Vagina (tissue), 2 donors: ENCODE measurements at places on chromosomes 2 and 18. TPM values are rescaled to one million over a fixed set of nuclear protein-coding genes. Genes with fewer than 3 reads are reported as not detected.

Gene ICA1L
- total RNA-seq = 21.6 TPM

Gene ADRA2B
- total RNA-seq = 0.49 TPM

Gene PMAIP1
- 7.4 TPM for total RNA-seq

Gene FSHR
- total RNA-seq = not detected

Gene DOCK10
- 9.8 TPM for total RNA-seq

DNA sequence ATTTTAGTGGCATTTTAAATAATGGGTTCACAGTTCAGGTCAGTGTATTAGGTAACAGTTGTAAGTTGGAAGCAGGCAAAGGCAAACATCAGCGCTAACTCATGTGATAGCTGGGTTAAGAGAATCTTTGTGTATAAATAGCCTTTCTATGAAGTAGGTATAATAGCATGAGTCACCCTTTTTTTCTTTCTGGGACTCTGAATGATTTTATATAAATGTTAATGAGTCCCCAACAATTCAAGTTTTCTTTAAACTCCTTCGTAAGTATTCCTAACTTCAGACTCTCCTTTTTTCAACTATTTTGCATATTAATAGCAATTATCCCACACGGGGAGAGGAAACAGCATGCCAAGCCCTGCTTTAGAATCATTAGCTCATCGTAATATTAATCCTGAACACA lies 384.3 kb downstream of the PIK3C3 start:
- H3K27ac ChIP-seq = no peak overlapping the region
- no peaks in the 10 kb centered on the region for H3K4me1 ChIP-seq
- no peaks in the 10 kb centered on the region for H3K36me3 ChIP-seq

GRCh38 chr2:224777559-224777930 lies 61.4 kb upstream of the CCDC195 start:
- no peak for DNase-seq
- H3K27ac ChIP-seq = no peak overlapping the region
- H3K27me3 ChIP-seq = no peaks in the 10 kb centered on the region
- H3K36me3 ChIP-seq = peaks cover 10% of the 10 kb centered on the region
- H3K4me3 ChIP-seq = no peak overlapping the region

- H3K4me3 ChIP-seq = no peak overlapping the region
- no peaks in the 10 kb centered on the region for H3K27me3 ChIP-seq
- peak overlapping the region; percentile 26 for H3K27ac ChIP-seq
- peaks cover 31% of the 10 kb centered on the region for H3K4me1 ChIP-seq
Observed at GRCh38 chr2:64876137-64876647, 113.0 kb upstream of the SLC1A4 start.

DNA sequence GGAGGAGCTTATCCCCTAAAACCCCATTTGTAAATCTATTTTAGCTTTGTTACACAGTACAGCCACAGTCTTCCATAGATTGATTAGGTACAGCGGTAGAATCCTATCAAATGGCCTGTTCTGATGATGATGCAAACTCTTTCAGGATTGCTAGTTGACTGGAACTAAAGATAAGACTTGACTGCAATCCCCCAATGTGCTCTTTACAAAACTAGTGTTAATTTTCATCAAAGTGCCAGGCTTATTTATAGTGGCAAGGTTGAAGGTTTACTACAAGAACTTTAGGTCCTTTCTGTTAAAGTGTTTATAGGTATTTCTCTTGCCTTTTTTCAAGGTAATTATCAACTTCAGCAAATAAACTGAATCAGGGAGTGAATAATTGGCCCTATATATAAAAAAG lies 9.0 kb upstream of the OTX1 start:
- H3K27ac ChIP-seq = no peak overlapping the region
- no peak overlapping the region for H3K4me3 ChIP-seq
- H3K27me3 ChIP-seq = no peaks in the 10 kb centered on the region
- DNase-seq = no peak

DNA sequence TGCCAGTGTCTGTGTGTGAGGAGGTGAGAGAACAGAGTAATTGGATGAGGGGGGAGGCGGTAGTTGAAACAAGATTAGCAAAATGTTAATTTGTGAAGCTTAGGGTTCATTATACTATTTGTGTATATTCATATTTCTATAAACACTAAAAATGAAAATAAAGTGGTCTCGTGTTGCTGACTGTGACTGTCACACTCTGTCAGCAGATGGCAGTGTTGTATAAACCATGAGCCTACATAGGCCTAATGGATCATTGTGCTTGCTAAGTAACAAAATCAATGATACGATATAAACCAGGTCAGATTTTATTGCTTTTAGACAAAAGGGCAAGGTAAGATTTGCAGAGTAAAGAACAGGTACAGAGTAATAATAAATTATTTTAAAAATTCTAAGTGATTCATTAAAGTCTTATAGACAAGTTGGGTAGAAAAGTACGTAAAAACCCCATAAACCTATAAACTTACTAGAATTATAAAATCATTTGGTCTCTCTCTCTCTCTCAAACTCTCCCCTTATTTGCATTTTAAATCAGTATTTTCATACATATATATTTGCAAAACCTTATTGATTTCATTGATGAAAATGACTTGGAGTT lies 182.7 kb downstream of the RPIA start:
- no peak overlapping the region for H3K27ac ChIP-seq
- no peak for DNase-seq
- no peaks in the 10 kb centered on the region for H3K36me3 ChIP-seq
- H3K4me3 ChIP-seq = no peak overlapping the region
- H3K4me1 ChIP-seq = no peaks in the 10 kb centered on the region

- H3K36me3 ChIP-seq = no peaks in the 10 kb centered on the region
- peaks cover 30% of the 10 kb centered on the region for H3K4me1 ChIP-seq
- no peak for DNase-seq
- no peaks in the 10 kb centered on the region for H3K27me3 ChIP-seq
Observed at GRCh38 chr2:232592772-232593395, 40.5 kb upstream of the EFHD1 start.

DNA sequence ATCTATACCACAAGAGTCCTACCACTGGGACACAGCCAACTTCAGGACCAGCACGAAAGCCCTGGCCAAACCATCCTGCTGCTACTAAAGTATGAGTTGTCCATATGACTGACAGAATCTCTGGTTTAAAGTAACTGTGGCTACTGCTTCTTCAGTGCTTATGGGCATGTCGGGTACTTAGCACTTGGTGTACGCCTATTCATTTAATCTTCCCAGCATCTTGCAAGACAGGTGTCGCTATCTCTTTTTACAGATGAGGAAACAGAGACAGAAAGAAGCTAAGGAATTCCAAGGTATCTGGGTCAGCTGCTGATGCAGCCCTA lies 203.4 kb upstream of the ID2 start:
- DNase-seq = no peak
- no peaks in the 10 kb centered on the region for H3K36me3 ChIP-seq
- peak overlapping the region; percentile 18 for H3K27ac ChIP-seq
- H3K4me1 ChIP-seq = peaks cover 22% of the 10 kb centered on the region

GRCh38 chr2:133390156-133390555 lies 178.1 kb downstream of the NCKAP5 start:
- H3K27ac ChIP-seq = no peak overlapping the region
- H3K4me1 ChIP-seq = no peaks in the 10 kb centered on the region
- H3K4me3 ChIP-seq = no peak overlapping the region
- no peaks in the 10 kb centered on the region for H3K36me3 ChIP-seq

GRCh38 chr2:169139145-169139544 lies 69.8 kb downstream of the DHRS9 start:
- H3K27ac ChIP-seq = no peak overlapping the region
- H3K4me1 ChIP-seq = no peaks in the 10 kb centered on the region
- DNase-seq = no peak
- H3K36me3 ChIP-seq = no peaks in the 10 kb centered on the region
- H3K4me3 ChIP-seq = no peak overlapping the region

- DNase-seq = no peak
- H3K27me3 ChIP-seq = no peaks in the 10 kb centered on the region
Observed at GRCh38 chr18:58758606-58759005, 87.3 kb downstream of the MALT1 start.

GRCh38 chr2:28319118-28320008 lies 73.3 kb upstream of the FOSL2 start:
- peak; percentile 71 for DNase-seq
- H3K36me3 ChIP-seq = no peaks in the 10 kb centered on the region
- H3K4me3 ChIP-seq = no peak overlapping the region
- peak overlapping the region; percentile 64 for H3K27ac ChIP-seq

DNA sequence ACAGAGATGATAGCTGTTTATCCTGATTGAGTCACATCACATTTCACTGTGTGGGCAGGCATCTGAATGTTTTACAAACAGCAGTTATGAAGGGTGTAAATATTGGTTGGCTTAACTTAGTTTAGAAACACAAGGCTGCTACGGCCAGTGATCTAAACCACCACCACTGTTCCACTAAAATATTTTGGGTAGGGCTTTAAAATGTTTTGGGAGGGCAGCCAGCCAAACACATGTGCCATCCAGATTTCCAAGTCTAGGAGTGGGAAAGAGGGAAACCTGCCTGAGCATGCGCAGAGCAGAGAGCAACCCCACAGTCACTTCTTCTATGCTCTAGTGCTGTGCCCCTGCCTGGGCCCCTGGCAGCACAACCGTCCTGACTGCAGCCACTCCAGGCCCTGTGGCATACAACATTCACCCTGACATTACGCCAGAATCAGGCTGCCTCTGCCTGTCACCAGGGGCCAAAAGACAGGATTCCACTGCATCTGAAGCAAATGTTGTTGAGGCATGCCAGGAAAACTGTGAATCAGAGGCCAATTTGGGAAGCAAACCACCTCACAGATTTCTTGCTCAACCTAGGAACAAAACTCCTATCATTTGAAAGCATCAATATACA lies 74.8 kb upstream of the COL5A2 start:
- no peaks in the 10 kb centered on the region for H3K36me3 ChIP-seq
- no peak overlapping the region for H3K4me3 ChIP-seq
- H3K27ac ChIP-seq = peak overlapping the region; percentile 55

DNA sequence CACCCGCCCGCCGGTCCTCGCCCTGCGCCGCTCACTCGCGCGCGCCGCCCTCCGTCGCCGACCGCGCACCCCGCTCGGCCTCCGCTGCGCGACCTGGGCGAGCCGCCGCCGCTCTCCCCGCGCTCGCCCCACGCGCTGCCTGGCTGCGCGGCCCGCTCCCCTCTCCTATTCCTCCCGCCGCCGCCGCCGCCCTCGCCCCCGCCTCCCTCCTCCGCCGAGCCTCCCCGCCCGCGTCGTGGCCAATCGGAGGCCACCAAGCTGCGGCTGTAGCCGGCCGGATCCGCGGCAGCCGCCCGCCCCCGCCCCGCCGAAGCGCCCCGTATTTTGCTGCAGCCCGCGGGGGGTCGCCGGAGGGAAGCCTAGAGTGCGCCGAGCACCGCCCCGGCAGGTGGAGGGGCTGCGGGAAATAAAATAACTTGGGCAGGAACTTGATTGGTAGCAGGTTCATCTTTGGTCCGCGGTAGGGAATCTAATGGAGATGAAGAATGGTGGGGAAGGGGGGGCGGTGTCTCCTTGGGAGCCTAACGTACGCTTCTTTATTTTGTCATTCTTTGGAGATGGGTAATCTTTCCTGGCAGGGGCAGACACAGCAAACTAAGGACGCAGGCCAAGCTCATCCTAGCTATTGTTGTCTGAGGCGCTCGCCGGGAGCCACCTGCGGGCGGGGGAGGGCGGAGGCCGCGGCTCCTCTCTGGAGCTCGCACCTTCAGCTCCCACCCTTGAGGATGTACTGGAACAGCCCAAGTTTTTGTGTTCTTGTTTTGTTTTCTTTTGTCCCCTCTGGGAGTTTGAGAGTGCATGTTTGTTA lies 1.1 kb upstream of the CDH2 start:
- no peaks in the 10 kb centered on the region for H3K27me3 ChIP-seq
- H3K27ac ChIP-seq = no peak overlapping the region
- peaks cover 26% of the 10 kb centered on the region for H3K4me1 ChIP-seq
- H3K4me3 ChIP-seq = peak overlapping the region; percentile 68
- H3K36me3 ChIP-seq = no peaks in the 10 kb centered on the region

DNA sequence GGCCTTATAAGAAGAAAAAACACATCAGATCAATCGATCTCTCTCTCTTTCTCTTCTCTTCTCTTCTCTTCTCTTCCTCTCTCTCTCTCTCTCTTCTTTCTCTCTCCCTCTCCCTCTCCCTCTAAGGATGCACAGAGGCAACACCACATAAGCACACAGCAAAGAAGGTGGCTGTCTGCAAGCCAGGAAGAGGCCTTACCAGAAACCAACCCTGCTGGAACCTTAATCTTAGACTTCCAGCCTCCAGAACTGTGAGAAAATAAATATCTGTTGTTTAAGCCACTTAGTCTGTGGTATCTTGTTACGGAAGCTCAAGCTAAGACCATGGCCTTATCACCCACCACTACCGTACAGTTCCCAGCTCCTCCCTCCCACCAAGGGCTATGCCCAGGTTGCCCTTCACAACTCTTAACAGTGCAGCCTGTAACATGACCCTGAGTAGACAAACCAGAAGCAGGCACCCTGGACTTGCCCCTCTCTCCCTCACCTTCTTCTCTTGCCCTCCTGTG lies 25.2 kb upstream of the TMEM237 start:
- no peaks in the 10 kb centered on the region for H3K36me3 ChIP-seq
- no peak overlapping the region for H3K27ac ChIP-seq
- no peak for DNase-seq

DNA sequence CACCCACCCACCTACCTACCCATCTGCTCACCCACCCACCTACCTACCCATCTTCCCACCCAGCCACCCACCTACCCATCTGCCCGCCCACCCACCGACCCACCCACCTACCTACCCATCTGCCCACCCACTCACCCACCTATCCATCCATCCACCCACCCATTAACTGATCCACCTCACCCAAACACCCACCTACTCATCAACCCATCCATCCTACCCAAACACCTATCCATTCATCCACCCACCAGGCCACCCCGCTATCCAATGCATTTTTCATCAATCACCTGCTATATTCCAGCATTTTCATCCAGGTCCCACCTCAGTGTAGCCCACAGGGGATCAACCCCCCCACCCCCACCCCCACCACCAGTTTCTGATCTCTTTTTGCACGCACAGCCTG lies 121.8 kb downstream of the GLI2 start:
- H3K27me3 ChIP-seq = no peaks in the 10 kb centered on the region
- DNase-seq = no peak
- H3K27ac ChIP-seq = no peak overlapping the region
- H3K4me1 ChIP-seq = peaks cover 13% of the 10 kb centered on the region

DNA sequence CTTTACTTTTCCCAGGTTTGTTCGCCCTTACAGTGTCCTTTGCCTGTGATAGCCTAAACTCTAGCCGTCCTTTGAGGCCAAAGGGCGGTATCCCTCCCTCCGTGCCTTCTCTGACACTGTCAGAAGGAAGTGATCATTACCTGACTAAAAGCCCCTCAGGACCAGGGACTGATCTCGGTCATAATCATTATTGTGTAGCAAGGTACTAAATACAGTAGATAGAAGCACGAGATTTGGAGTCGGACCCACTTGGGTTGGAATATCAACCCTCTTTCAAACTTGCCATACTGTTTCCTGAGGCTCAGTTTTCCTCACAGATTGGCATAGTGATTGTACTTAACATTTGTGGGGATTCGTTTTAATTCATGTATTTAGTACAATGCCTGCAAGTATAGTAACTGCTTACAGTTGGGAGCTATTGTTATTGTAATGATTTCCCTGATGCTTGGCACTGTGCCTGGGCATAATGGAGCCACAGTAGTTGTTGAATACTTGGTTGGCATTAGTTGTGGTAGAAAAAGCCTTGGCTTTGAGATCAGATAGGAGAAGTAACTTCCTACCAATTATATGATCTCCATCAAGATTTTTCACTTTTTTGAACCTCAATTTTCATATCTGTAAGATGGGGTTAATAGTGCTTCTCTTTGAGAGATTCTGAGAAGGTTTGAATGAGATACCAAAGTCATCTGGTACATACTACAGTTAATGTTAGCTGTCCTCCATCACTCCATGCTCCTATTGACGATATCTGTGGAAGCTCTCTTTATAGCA lies 836 bp downstream of the STK11IP start:
- H3K36me3 ChIP-seq = peaks cover 18% of the 10 kb centered on the region
- peak overlapping the region; percentile 58 for H3K4me3 ChIP-seq
- DNase-seq = no peak
- no peaks in the 10 kb centered on the region for H3K27me3 ChIP-seq
- H3K27ac ChIP-seq = peak overlapping the region; percentile 76
- peaks cover 15% of the 10 kb centered on the region for H3K4me1 ChIP-seq
